ENCODE measurements at places on chromosomes 11 and 22.

DNA sequence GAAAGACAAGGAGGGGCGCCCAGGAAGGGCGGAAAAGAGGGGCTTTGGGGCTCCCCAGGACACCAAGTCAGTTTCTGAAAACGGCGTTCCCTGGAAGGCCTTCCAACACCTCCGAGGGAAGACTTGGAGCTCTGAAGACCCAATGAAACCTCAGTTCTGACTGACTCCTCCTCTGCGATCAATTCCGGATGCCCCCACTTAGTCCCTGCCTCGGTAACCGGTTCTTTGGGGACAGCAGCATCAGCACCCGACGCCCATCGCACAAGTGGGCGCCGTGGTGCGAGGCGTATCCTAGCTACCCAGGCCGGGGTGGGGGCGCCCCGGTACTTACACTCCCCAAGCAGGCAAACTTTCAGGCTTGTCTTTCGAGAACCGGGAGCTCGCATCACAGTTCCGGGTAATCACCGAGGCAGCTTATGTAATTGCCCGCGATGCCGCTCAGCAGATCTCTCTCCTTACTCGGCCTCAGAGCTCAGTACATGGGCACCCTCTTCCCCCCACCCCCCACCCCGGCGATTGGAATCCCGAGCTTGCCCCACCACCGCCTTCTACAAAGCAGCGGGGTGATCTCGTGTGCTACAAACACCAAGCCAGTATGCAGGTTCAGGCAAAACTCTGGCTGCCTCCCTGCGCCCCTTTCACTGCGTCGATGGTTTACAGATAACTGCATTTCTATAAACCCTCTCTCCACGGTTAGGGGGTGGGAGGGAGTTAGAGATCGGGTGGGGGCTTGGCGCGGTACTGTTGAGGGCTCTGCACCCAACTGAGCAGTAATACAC, 2.0 kb downstream of the TENM4 start:
- peaks cover 39% of the 10 kb centered on the region for H3K4me1 ChIP-seq
- DNase-seq = no peak
- peaks cover 52% of the 10 kb centered on the region for H3K27me3 ChIP-seq
- H3K27ac ChIP-seq = peak overlapping the region; percentile 35
- H3K4me3 ChIP-seq = peak overlapping the region; percentile 31
- H3K36me3 ChIP-seq = no peaks in the 10 kb centered on the region

- DNase-seq = no peak
- H3K4me3 ChIP-seq = peak overlapping the region; percentile 59
- peak overlapping the region; percentile 92 for H3K27ac ChIP-seq
- no peaks in the 10 kb centered on the region for H3K27me3 ChIP-seq
These were observed 667 bp downstream of the ACCS start for GRCh38 chr11:44066732-44067141.

- H3K4me3 ChIP-seq = no peak overlapping the region
- H3K27me3 ChIP-seq = peaks cover 11% of the 10 kb centered on the region
- no peak overlapping the region for H3K27ac ChIP-seq
These were observed 1.8 kb upstream of the ANKK1 start for GRCh38 chr11:113385749-113386148.

DNA sequence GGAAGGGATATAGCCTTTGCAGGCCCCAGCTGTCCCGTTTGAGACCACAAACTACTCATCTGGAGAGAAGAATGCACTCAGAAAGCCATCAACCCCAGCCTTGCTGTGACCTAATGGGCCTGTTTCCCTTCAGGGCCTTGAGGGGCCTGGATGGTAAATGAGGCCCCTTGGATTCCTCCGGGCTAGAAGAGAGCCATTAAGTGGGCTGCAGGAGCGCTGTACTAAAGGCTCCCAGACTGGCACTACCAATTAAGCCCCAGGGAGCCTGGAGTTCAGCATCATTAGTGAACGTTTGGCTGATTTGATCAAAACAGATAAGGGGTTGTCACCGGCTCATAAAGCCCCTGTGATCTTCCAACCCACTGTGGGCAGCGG, 23.0 kb downstream of the CD5 start:
- H3K36me3 ChIP-seq = no peaks in the 10 kb centered on the region
- peaks cover 7% of the 10 kb centered on the region for H3K4me1 ChIP-seq
- no peak for DNase-seq
- H3K27ac ChIP-seq = no peak overlapping the region

GRCh38 chr11:131038597-131038996, 122.3 kb upstream of the SNX19 start:
- H3K4me3 ChIP-seq = no peak overlapping the region
- DNase-seq = no peak
- no peak overlapping the region for H3K27ac ChIP-seq
- no peaks in the 10 kb centered on the region for H3K4me1 ChIP-seq
- H3K36me3 ChIP-seq = no peaks in the 10 kb centered on the region
- H3K27me3 ChIP-seq = peaks cover 3% of the 10 kb centered on the region

GRCh38 chr22:35156945-35157344, 91.0 kb downstream of the ISX start:
- no peak for DNase-seq
- H3K4me1 ChIP-seq = no peaks in the 10 kb centered on the region
- H3K4me3 ChIP-seq = no peak overlapping the region
- H3K27me3 ChIP-seq = peaks cover 3% of the 10 kb centered on the region
- H3K27ac ChIP-seq = no peak overlapping the region

DNA sequence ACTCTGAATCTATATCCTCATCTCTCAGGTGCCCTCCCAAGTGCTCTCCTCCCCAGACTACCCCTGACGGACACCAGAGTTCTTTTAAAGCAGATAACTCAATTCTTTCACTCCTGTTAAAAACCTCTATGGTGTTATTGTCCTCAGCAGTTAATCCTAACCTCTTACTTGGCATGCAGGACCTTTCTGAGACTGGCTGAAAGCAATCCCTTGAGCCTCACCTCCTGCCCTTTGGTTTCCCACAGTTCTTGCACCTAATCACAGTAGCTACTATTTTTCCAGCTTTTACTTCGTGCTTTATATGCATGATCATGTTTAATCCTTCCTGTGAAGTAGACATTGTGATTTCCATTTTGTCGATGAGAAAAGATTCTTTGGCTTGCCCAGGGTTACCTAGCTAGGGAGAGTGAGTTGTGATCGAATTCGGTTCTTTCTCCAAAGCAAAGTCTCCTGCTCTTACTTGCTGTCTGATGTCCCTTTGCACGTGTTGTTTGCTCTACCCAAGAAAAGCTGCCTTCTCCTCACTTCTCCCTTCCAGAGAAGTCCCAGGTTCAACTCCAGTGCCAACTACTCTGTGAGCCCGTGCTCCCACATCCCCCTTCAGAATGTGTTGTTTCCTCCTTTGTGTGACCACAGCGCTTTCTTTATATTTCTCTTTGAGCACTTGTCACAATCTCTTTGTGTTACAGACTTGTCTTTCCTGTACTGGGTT, 2.1 kb downstream of the UBE2L3 start:
- no peaks in the 10 kb centered on the region for H3K36me3 ChIP-seq
- peak overlapping the region; percentile 75 for H3K4me3 ChIP-seq
- H3K27ac ChIP-seq = no peak overlapping the region

GRCh38 chr11:63609971-63610580, 4.2 kb downstream of the PLAAT3 start:
- peak overlapping the region; percentile 92 for H3K27ac ChIP-seq
- H3K36me3 ChIP-seq = no peaks in the 10 kb centered on the region
- H3K27me3 ChIP-seq = no peaks in the 10 kb centered on the region
- peaks cover 54% of the 10 kb centered on the region for H3K4me1 ChIP-seq
- H3K4me3 ChIP-seq = no peak overlapping the region
- DNase-seq = no peak

DNA sequence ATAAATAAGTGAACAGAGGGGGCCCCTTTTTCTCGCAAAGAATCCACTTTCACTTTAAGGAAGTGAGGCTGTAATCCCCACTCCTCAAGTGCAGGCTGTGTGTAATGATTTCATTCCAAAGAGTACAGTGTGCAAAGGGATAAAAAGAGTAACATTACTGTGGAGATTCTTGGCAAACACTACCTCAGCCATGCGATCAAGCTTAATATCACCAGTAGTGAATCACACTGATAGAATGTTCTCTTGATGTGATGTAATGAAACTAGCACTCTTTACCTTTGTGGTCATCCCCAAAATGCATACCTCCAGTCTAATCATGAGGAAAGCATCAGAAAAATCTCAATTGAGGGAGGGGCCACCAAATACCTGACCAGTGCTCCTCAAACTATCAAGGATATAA, 246.1 kb upstream of the CHORDC1 start:
- no peaks in the 10 kb centered on the region for H3K36me3 ChIP-seq
- H3K4me3 ChIP-seq = no peak overlapping the region
- DNase-seq = no peak
- no peak overlapping the region for H3K27ac ChIP-seq
- no peaks in the 10 kb centered on the region for H3K27me3 ChIP-seq
- no peaks in the 10 kb centered on the region for H3K4me1 ChIP-seq

DNA sequence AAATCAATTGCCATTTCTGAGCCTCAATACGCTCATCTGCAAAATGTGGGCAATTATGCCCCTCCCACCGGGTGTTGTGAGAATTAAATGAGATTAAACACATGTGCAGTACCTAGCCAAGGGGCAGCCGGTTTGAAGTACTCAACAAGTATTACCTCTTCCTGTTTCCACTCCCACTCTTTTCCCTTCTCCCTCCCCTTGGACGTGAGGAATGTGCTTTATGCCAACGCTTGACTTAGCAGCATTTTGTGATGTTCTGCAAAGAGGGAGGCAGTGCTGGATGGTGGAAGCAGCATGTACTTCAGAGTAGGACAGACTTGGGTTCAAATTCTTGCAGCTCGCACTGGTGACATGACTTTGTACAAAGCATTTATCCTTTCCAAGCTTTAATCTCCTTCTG, 306.0 kb downstream of the BUD13 start:
- no peaks in the 10 kb centered on the region for H3K36me3 ChIP-seq
- no peak overlapping the region for H3K27ac ChIP-seq
- no peak overlapping the region for H3K4me3 ChIP-seq
- H3K27me3 ChIP-seq = no peaks in the 10 kb centered on the region

DNA sequence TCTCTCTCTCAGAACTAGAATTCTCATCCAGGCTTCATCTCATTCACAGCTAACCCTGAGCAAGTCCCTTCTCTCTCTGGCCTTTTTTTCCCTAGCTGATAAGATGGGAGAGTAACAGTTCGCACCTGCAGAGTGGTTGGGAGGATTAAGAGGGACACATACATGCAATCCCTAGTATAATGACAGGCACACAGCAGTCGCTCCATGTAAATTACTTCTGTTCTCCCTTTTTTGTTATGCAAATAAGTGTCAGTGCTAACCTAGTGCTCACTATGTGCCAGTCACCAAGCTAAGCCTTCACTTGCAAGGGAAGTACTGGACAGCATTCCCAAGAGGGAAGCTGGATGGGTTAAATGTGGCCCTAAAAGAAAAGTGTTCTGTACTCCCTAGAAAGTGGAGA, 63.4 kb downstream of the TENM4 start:
- H3K4me3 ChIP-seq = no peak overlapping the region
- no peaks in the 10 kb centered on the region for H3K4me1 ChIP-seq
- no peak for DNase-seq
- no peaks in the 10 kb centered on the region for H3K36me3 ChIP-seq
- H3K27ac ChIP-seq = no peak overlapping the region

- no peak overlapping the region for H3K4me3 ChIP-seq
- no peak overlapping the region for H3K27ac ChIP-seq
- H3K4me1 ChIP-seq = peaks cover 33% of the 10 kb centered on the region
- no peak for DNase-seq
- H3K36me3 ChIP-seq = peaks cover 33% of the 10 kb centered on the region
These were observed 39.7 kb downstream of the USP35 start for GRCh38 chr11:78228467-78228866.

DNA sequence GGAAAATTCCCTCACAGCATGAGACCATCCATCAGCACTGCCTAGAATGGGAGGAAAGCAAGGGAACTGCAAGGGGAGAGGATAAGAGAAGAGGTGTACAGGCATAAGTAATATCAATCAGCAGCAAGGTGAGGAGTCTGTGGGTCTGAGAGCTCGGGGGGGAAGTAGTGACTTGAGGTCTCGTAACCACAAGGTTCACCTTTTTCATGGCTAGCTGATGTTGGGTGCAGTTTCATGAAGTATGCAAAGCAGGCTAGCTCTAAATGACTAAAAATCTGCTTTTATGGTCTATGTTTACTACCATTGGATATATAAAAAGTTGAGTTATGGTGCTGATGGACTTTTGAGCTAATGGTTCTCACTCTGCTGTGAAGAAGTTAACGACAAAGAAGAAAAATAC, 35.8 kb downstream of the OR4C6 start:
- no peak overlapping the region for H3K27ac ChIP-seq
- H3K36me3 ChIP-seq = no peaks in the 10 kb centered on the region
- H3K27me3 ChIP-seq = no peaks in the 10 kb centered on the region

DNA sequence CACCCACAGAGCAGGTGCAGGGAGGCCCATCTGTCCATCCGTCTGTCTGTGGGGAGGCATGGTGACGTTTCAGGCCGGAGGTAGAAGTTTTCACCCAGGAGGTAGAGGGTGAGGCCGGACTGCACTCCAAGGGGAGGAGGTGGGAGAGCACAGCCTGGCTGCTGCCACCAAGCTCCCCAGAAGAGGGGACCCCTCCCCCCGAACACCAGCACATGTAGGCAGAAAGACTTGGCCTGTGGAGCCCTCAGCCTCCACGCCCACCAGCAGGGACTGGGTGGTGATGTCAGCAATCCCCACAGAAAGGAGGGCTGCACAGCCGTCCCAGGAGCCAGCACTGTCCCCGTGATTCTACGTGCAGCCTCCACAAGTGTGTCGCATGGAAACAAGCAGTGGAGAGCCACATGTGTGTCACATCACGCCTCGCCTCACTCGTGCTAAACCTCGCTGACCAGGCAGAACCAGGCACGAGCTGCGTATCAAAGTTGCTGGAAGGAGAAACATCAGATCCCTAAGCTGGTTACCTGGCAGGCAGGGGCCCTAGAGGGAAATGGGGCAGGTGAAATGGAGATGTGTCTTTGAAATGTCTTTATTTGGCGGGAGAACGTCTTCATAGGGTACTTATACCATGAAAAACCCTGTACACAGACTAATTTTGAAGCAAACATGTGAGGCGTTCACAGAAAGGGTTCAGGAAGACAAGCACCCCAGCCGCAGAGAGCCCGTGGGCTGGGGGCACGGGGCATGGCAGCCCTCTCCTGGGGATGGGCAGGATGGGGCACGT, 49.1 kb downstream of the CDKN1C start:
- no peaks in the 10 kb centered on the region for H3K36me3 ChIP-seq
- H3K4me3 ChIP-seq = no peak overlapping the region
- no peak for DNase-seq
- no peaks in the 10 kb centered on the region for H3K27me3 ChIP-seq

GRCh38 chr11:109857637-109858036, 235.6 kb upstream of the ZC3H12C start:
- H3K27me3 ChIP-seq = no peaks in the 10 kb centered on the region
- no peak for DNase-seq
- H3K27ac ChIP-seq = no peak overlapping the region
- H3K4me3 ChIP-seq = no peak overlapping the region
- H3K4me1 ChIP-seq = no peaks in the 10 kb centered on the region

DNA sequence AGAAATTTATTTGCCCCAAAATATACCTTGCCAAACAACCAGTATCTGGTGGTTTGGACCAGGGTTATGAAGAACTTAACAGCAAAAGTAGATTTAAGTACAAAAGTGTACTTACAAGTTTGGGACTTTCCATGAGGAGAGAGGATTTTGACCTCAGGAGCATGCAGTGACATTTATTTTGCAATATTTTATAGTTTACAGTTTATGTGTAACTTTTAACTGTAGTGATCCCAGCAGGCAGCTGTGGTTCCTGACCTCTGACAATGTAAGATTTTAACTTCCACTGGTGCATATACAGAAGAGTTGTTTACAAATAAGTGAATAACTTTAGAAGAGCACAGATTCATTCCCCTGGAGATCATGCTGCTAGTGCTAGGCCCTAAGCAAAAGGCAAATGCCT, 6.7 kb downstream of the OR8D1 start:
- no peak for DNase-seq
- no peaks in the 10 kb centered on the region for H3K4me1 ChIP-seq
- no peak overlapping the region for H3K4me3 ChIP-seq
- H3K36me3 ChIP-seq = no peaks in the 10 kb centered on the region
- no peaks in the 10 kb centered on the region for H3K27me3 ChIP-seq
- H3K27ac ChIP-seq = no peak overlapping the region
